ENCODE measurements at places on chromosomes 5 and 9.

GRCh38 chr9:116175614-116176013, 22.0 kb downstream of the PAPPA start:
- no peak for DNase-seq

- no peak for DNase-seq
Observed at GRCh38 chr5:53063791-53064190, 45.8 kb downstream of the MOCS2 start.

GRCh38 chr5:121899346-121899745, 47.7 kb downstream of the FTMT start:
- DNase-seq, result no peak

- DNase-seq, result no peak
Observed at GRCh38 chr5:140318792-140319191, 15.9 kb upstream of the PFDN1 start.

- no peak for DNase-seq
Observed at GRCh38 chr9:70587201-70587600, 172.7 kb upstream of the KLF9 start.

- no peak for DNase-seq
Observed at GRCh38 chr5:175129121-175129520, 314.9 kb downstream of the DRD1 start.

GRCh38 chr9:37104183-37104889, 16.0 kb upstream of the ZCCHC7 start:
- DNase-seq, result no peak

DNA sequence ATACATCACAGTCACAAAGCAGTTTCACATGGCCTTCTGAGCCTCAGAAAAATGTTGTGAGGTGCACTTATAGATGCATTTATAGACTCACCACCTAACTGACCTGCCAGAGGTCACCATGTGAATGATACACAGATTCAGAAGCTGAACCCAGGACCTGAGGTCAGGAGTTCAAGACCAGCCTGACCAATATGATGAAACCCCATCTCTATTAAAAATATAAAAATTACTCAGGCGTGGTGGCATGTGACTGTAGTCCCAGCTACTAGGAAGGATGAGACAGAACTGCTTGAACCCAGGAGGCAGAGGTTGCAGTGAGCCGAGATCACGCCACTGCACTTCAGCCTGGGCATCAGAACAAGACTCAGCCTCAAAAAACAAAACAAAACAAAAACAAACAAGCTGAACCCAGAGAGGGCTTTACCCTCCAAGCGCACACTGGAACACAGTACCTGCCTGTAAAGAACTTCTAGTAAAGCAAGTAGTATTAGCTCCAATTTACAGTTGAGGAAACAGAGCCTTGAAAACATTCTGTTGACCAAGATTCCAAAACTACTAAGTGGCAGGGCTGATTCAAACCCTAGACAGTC, 16.3 kb downstream of the ECPAS start:
- no peak for DNase-seq

DNA sequence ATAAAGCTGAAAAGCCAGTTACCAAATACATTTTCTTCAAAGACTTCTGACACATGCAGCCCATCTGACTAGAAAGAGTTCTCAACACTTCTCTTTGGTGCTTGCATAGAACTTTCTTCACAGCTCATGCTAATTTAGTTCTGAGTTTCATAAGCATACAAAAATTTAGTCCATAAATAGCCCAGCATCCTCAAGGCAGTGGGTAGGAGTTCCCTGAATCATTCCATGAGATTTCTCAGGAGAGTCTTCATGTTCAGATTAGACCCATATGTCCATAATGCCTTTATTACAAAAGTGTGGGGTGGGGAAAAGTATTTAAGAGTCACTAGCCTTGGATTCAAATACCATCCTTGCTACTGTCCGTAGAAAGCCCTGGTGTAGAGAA, 290.2 kb upstream of the RGMB start:
- DNase-seq, result no peak

GRCh38 chr9:110389148-110389750, 51.6 kb upstream of the TXNDC8 start:
- no peak for DNase-seq

DNA sequence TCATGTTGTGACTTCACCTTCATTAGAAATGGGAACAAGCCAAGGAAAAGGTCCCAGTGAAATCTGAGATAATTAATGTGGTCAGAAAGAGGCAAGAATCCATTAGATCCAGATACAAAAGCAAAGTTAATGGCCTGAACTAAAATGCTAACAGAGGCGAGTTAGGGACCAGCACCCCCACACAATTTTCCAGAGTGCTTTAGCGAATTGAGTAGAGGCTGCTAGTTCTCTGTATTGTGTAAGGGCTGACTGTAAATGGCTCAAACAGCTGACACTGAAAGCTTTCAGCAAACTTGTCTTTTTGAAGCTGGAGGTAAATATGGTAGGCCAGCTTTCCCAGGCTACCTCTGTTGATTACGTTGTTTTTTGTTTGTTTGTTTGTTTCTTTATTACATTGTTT, 75.5 kb downstream of the CSNK1A1 start:
- no peak for DNase-seq

- no peak for DNase-seq
Observed at GRCh38 chr9:29332789-29333188, 1759.5 kb upstream of the C9orf72 start.

GRCh38 chr5:151199581-151200185, 24.2 kb downstream of the CCDC69 start:
- DNase-seq, result no peak

DNA sequence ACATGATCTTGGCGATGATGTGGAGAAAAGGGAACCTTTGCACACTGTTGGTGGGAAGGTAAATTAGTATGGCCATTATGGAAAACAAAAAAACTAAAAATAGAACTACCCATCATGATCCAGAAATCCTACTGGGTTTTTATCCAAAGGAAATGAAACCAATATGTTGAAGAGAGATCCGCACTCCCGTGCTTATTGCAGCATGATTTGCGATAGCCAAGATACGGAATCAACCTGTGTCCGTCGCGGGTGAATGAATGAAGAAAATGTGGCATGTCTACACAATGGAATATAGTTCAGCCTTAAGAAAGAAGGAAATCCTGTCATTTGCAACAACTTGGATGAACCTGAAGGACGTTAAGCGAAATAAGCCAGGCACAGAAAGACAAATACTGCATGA, 84.5 kb downstream of the TTLL11 start:
- DNase-seq, result no peak

- no peak for DNase-seq
Observed at GRCh38 chr9:75664597-75664996, 225.9 kb upstream of the PCSK5 start.

GRCh38 chr9:102445181-102445747, 549.9 kb upstream of the CYLC2 start:
- no peak for DNase-seq

DNA sequence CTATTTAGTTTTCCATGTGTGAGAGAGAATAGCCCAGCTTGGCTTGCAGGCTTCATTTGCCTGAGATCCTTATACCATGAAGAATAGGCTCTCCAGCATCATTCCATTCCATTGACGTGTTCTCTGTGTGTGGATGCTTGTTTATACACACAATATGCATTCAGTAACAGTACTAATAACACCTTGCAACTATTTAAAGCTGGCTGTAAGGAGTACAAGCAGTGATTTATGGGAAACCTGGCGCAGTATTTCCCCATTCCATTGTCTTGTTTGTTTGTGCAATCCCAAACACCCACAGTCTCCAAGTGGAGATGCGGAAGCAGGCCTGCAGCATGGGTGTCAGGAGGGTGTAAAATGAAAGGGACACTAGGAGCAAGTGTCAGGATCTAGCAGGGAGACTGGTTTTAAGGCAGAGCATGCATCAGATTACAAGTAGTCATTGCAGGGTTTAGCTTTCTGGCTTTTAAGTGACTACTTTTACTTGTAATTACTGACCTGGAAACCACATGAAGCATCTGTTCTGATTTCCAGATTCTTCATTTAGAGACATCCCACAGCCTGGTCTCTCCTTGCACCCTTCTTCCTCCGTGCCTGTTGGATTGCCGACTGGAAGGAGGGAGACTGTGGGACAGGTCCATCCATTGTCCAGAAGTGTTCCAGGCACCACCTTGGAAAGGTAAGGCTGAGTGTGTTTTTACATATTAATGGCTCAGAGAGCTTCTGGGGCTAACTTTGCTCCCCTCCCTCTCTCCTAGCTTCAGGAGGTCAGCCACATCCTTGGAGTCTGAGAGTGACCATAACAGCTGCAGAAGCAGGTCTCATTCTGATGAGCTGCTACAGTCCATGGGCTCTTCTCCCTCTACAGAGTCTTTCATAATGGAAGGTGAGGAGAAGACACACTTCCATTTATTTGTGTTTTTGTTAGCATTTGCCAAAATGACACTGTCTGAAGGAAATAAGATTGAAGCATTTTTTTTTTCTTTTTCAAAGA, 241.6 kb downstream of the ARHGEF28 start:
- no peak for DNase-seq

GRCh38 chr5:59483971-59484472, 409.5 kb downstream of the PDE4D start:
- no peak for DNase-seq

GRCh38 chr9:79975621-79976256, 404.0 kb downstream of the TLE4 start:
- DNase-seq, result peak; percentile 31

DNA sequence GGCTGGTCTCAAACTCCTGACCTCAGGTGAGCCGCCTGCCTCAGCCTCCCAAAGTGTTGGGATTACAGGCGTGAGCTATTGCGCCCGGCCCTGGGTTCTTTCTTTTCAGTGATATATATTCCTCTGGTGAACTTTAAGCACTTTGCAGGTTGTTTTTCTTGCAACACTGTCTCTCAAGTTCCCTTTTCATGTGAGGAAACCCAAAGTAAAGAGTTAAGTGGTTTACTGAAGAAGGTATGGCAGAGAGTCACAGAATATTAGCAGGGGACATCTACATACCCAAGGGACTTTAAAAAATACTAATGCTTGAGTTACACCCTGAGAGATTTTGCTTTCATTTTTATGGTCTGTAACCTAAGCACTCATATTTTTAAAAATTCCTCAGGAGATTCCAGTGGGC, 6.7 kb upstream of the GAPT start:
- DNase-seq, result no peak

GRCh38 chr5:32504989-32505596, 60.6 kb upstream of the ZFR start:
- DNase-seq, result no peak

DNA sequence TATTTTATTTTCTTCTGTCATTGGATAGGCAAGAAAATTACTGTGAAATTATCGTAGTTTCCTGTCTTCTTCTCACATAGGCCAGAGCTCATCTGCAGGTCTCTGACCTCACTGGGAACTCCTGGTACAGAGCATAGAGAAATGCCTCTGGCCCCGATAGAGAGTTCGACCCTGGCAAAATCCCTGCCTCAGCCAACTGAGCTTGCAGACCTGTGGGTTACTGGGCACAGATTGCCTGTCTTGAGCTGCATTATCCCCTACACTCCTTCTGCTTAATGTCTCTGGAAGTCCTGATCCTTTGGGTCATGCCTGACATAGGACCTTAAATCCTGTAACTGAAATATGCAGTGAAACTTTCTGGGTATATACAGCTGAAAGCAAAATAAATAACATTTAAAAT, 439.3 kb upstream of the CTNND2 start:
- no peak for DNase-seq

DNA sequence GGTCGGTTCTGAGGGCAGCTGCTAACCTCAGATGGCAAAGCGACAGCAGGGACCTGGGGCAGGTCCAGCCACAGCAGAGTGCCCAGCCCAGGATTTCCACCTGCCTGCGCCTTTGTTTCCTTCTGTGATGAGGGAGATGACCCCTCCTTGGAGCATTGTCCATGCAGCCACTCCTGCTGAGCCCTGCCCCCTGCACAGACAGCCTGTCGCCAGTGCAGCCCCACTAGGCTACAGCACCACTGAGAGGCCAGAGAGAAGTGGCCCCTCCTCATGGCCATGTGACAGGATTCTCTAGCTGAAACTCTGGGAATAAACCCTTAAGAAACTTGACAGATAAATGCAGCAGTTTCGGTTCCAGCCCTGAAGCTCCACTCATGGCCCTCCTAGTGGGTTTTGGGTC, 10.5 kb upstream of the MRNIP start:
- no peak for DNase-seq

DNA sequence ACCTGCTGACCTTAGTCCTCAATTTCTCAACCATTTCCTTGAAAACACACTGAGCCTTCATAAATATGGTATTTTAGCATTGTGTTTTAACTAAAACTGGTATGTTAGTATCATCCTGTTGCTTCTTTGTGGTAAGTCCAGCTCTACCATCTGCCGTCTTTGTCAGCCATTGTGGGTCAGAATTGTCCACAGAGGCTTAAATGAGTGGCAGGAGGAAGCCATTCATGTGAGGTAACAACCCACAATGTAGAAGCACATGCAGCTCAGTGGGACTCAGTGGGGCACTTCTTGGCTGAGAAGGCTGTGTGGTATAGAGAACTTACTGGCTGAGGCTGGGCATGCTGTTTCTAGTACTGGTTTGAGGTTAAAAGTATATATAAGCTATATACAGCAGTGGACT, 149.2 kb upstream of the NR3C1 start:
- no peak for DNase-seq

DNA sequence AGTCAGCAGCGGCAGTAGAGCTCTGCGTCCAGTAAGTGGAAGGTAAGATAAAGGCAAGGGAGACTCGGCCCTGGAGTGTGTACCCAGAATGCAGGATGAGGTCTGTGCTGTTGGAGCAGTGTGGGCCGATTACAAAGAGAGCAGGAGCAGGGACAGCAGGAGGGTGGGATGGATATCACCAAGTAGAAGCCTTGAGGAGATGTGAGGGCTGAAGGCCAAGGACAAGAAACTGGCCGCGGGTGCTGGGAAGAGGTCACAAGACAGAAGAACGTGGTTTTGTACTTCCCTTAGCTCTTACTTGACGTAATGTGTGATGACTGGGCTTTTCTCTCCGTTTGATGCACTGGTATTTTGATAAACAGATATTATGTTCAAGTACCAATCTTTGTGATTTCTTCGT, 43.7 kb downstream of the OR2V1 start:
- DNase-seq, result no peak

- no peak for DNase-seq
Observed at GRCh38 chr5:132754947-132755346, 7.7 kb downstream of the CCNI2 start.

GRCh38 chr5:178212241-178213002, 8.1 kb downstream of the HNRNPAB start:
- no peak for DNase-seq

- DNase-seq, result no peak
Observed at GRCh38 chr5:146027751-146028150, 77.6 kb downstream of the PLAC8L1 start.

GRCh38 chr9:76605321-76605900, 146.4 kb downstream of the GCNT1 start:
- no peak for DNase-seq

Data from upper lobe of left lung (tissue), 6 donors.